ENCODE measurements at places on chromosomes 3 and 15.

GRCh38 chr3:153291059-153291685 lies 129.1 kb downstream of the RAP2B start:
- peak; percentile 40 for DNase-seq

DNA sequence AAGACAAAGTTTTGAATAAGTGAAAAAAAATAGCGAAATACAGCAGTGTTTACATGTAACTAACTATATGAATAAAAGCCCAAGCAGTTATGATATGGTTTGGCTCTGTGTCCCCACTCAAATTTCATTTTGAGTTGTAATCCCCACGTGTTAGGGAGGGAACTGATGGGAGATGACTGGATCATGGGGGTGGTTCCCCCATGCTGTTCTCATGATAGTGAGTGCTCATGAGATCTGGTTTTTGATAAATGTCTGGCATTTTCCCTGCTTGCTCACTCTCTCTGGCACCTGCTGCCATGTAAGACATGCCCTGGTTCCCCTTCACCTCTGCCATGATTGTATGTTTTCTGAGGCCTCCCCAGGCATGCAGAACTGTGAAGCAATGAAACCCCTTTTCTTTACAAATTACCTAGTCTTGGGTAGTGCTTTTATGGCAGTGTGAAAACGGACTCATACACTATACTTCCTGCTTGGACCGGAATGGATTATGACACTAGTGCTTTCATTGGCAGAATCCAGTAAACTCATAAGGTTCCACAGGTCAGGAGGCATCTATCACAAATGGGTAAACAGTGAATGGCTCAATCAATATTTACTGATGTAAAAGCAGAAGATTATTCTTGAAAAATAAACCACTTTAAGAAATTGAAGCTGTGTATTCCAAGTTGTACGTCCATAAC lies 192.1 kb downstream of the CBLB start:
- DNase-seq = peak; percentile 74

- no peak for DNase-seq
Measured at GRCh38 chr3:22969276-22969675, 233.9 kb upstream of the UBE2E2 start.

- DNase-seq = peak; percentile 17
Measured at GRCh38 chr3:44058022-44058867, 183.4 kb upstream of the TOPAZ1 start.

DNA sequence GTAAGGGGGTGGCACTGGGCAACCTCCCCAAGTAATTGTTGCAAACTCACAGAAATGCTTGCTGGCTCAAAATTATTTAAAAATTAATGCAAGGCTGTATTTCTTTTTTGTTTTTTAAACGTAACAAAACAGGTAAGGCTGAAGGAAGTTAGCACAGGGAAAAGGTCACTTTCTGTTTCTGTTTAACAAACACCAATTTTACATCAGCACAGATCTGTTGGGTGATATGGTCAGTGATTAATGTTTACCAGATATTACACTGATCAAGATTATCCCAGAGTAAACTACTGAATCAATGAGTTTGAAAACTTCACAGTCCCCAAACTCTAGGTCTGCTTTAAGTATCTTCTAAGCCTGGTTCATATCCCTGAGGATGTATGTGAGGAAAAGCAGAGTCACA lies 558.0 kb downstream of the FOXP1 start:
- no peak for DNase-seq

DNA sequence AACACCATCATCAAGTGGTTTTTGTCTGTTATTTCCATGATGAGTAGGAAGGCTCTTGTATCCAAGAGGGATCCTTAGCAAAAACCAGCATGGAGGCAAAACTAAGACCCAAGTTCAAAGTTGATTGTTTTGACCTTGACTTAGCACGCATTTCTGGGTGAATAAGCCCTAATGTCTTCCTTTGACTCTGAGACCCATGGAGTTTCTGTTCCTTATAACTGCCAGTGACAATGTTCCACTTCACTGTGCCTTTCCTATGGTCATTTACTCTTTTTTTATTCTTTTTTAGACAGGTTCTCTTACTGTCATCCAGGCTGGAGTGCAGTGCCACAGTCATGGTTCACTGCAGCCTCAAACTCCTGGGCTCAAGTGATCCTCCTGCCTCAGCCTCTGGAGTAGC lies 118.2 kb upstream of the MRPL3 start:
- DNase-seq = no peak

Data from activated CD4-positive, alpha-beta T cell treated with anti-CD3 and anti-CD28 coated beads, Interleukin-10, Interleukin-2, amounts not matched to agents 100 ng/mL and 50 ng/mL, durations not matched to agents 16 hours and 8 hours (primary cell).